ENCODE measurements at places on chromosomes 4 and X. TPM values are rescaled to one million over a fixed set of nuclear protein-coding genes. Genes with fewer than 3 reads are reported as not detected.

The ADAMTS3 gene
- not detected for total RNA-seq

The FAT4 gene
- total RNA-seq = not detected

The DOK7 gene
- not detected for total RNA-seq

The XG gene
- not detected for total RNA-seq

The PPARGC1A gene
- total RNA-seq = not detected

The TEX13C gene
- not detected for total RNA-seq

The FAT1 gene
- total RNA-seq = not detected

The SH3TC1 gene
- total RNA-seq = 90.7 TPM

The AKAP17A gene
- total RNA-seq = 209 TPM

The CT45A10 gene
- total RNA-seq = not detected

The PF4V1 gene
- not detected for total RNA-seq

- DNase-seq = peak; percentile 18
Observed at GRCh38 chr4:25792200-25792791, 70.5 kb downstream of the SEL1L3 start.

- DNase-seq = no peak
Observed at GRCh38 chr4:105710678-105711077, 2.1 kb downstream of the GSTCD start.

GRCh38 chr4:40482985-40483647 lies 146.5 kb downstream of the RBM47 start:
- DNase-seq = no peak

DNA sequence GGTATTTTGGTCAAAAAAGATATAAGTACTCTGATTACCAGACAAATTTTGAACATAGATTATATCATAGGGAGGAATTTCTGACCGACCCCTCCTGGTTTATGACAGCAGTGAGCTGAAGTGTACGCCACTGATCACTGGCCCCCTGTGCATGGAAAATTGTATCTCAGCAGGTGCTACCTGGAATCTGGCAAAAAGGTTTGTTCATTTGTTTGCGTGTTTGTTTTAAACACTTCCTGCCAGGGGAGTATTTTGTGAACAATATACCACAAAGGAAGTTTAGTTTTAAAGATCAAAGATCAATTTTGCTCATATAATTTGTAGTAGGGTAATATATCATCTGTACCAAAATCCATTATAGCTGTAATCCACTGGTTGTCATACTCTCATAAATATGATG lies 219.7 kb upstream of the TENM3 start:
- no peak for DNase-seq

DNA sequence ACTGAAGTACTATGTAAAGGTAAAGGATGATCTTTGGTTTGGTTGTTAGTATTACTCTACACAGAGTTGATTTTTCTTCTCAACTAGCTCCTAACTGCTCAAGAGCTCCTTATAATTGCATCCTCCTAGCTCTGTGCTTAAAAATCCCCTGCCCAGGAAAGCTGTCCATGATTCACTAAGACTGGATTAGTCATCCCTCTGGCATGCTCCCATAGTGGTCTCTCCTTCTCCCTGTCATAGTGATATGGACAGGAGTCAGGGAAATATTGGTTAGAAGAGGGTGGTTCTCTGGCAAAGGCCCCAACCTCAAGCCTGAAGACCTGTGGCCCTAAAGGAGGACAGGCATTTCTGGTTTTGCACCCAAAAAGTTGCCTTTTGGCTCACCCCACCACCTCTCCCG lies 242.3 kb upstream of the KCNIP4 start:
- DNase-seq = no peak

DNA sequence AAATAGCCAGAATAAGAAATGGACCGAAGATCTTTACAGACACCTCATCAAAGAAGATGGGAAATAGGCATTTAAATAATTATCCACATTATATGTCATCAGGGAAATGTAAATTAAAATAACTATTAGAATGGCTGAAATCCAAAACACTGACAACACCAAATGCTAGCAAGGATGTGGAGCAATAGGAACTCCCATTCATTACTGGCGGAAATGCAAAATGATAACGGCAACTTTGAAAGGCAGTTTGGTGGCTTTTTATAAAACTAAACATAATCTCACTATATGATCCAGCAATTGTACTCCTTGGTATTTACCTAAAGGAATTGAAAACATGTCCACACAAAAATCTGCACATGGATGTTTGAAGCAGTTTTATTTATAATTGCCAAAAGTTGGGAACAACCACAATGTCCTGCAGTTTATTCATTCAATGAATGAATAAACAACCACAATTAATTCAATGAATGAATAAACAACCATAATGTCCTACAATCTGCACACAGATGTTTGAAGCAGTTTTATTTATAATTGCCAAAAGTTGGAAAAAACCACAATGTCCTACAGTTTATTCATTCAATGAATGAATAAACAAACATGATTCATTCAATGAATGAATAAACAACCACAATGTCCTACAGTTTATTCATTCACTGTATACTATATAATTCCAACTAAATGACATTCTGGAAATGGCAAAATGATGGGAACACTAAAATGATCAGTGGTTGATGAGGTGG lies 117.6 kb upstream of the PCDH18 start:
- DNase-seq = no peak

GRCh38 chrX:48459483-48459882 lies 10.6 kb downstream of the SLC38A5 start:
- no peak for DNase-seq

DNA sequence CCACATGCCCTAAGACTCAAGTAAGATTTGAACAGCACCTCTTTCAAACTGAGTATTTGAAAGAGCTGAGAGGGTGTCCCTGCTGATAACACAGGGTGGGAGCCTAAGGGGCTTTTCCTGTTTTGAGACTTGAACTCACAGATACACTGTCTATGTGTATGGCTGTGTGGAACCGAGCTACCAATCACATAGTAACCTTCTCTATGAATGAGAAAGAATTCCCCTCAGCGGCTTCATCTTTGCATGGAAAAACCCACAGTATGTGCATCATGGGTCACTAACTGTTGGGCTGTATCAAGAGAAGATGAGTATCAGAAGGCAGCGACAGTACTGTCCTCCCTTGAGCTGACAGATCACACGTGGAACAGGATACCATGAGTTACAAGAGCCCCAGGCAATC lies 336.3 kb downstream of the AFF2 start:
- DNase-seq = no peak

GRCh38 chrX:155968326-155968661 lies 29.2 kb upstream of the IL9R start:
- DNase-seq = no peak

DNA sequence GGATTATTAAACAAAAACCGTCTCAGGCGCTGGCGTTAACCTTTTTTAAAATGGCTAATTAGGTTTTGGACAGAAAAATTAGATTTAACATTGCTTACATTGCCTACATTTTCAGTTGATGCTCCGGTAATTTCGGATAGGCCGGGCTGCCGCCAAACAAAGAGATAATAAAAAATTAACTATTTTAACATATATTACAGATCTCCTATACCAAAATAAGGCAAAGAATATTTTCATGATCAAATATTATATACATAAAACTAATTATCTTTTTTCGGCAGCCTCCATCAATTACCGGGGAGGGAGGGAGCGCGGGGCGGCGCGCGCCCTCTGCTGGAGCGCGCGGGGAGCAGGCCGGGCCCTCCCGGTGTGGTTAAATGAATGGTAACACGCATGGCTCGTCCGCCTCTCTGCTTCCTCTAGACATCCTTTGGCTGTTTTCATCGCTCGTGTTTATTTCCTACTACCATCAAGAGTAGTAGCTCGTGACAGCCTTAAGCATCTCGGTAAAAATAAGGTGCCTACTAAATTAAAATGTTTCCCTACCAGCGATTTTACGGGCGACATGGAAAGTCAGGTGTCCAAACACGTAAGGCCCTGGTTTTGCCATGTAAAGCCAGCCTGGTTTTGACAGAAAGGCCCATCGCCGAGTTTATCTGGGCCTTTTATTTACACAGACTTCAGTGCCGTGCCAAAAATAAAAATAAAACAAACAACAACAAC lies 52.4 kb upstream of the TMEM33 start:
- peak; percentile 36 for DNase-seq

- DNase-seq = no peak
Observed at GRCh38 chrX:120462370-120462769, 6.7 kb downstream of the LAMP2 start.

- DNase-seq = no peak
Observed at GRCh38 chr4:123427951-123428350, 31.4 kb downstream of the SPRY1 start.

GRCh38 chr4:100087743-100088142 lies 102.5 kb downstream of the DDIT4L start:
- no peak for DNase-seq

GRCh38 chr4:99710681-99711345 lies 53.2 kb upstream of the C4orf54 start:
- DNase-seq = no peak

GRCh38 chrX:29690061-29690460 lies 525.3 kb upstream of the MAGEB2 start:
- no peak for DNase-seq

- no peak for DNase-seq
Observed at GRCh38 chrX:13078739-13079444, 34.5 kb upstream of the FAM9C start.

DNA sequence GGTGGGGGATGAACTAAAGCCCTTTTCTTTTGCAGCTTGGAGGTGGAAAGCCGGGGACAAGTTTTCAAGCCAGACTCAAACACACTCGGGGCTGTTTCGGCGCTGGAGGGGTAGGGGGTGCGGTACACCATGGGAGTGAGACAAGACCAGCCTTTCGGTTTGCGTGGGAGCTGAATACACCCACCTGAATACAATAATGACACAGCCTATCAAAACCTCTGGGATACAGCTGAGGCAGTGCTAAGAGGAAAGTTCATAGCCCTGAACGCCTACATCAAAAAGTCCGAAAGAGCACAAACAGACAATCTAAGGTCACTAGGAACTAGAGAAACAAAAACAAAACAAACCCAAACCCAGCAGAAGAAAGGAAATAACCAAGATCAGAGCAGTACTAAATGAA lies 163.3 kb downstream of the ATRX start:
- no peak for DNase-seq

DNA sequence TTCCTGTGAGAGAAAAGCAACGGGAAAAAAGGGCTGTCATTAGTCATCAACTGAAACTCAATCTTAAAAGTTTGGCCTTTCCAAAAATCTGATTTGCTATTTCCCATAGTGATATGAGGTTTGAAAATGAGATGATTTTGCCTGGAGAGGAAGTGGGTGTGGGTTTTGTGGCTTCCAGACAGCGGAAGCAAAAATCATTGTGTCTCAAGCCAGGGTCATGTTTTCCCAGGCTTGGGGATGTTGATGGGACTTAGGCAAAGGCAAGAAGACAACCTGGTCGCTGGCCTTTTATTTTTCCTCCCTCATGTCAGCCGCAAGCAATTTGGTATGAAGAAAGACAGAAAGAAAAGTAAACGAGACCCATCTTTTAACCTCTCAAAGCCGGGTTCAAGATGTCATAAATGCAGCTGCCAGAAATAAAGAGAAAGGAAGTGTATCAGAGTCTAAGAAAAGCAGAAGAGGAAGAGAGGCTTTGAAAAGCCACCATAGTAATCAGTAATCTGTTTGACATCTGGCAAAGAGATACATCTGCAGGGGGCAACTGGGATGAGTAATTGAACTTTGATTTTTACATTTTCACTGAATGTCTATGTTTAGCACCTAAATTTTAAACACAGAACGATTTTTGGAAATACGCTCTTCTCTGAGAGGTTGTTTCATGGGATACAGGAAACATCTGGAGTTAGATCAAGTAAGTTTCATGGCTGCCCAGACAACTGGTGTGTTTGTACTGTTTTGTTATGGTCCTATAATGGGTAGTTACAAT lies 521.6 kb upstream of the SLIT2 start:
- no peak for DNase-seq

DNA sequence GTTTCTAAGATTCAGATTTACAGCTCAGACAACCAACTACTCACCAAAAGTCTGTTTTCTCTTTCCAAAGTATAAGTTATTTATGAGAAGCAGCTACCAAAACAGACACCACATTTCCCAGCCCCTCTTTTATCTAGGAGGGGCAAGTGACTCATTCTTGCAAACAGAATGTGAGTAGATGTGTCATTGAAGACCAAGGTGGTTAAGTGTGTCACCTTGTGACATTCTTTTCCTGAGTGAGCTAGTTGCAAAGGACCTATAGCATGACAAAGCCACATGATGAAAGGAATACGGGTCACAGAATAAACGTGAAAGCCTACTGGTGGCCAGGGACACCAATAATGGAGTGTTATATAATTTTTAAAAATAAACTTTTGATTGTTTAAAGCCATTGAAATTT lies 50.0 kb downstream of the SLC7A11 start:
- no peak for DNase-seq

GRCh38 chr4:113260688-113261087 lies 211.2 kb downstream of the ANK2 start:
- DNase-seq = no peak

GRCh38 chrX:16702700-16703599 lies 9.5 kb downstream of the CTPS2 start:
- no peak for DNase-seq

- no peak for DNase-seq
Observed at GRCh38 chr4:130238121-130238520, 1142.2 kb downstream of the C4orf33 start.

- DNase-seq = peak; percentile 73
Observed at GRCh38 chr4:70704215-70704930, 16.0 kb downstream of the UTP3 start.

DNA sequence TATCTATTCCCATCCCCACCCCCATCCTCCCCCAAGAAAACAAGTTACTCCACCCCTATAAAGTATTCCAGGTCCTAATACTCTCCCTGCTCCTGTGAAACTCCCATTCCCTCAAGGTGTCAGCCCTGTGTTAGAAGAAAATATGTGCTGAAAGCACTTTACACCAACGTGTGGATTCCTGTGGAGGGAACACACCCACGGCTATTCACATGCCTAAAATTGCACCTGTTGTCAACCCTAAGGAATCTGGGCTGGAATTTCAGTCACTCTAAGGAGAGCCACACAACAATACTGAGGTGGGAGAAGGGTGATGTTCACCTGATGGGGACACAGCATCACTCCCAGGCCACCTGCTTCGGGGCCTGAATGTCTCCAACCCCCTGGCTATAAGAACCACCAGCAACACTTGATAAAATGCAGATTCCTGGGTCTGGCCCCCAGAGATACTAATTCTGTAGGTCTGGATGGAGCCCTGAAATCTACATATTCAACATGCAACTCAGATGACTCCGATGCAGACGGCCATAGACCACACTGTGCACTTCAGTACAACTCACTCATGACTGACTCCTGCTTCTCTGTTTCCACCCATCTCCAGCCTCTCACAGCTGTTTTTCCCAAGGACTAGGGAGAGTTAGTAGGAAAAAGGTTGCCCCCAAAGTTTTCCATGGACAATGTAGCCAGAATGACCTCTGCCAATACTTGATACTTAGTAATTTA lies 15.8 kb downstream of the SCD5 start:
- no peak for DNase-seq

GRCh38 chrX:56228914-56229313 lies 3.2 kb upstream of the KLF8 start:
- no peak for DNase-seq

- no peak for DNase-seq
Observed at GRCh38 chr4:164613792-164614191, 140.1 kb upstream of the SMIM31 start.

DNA sequence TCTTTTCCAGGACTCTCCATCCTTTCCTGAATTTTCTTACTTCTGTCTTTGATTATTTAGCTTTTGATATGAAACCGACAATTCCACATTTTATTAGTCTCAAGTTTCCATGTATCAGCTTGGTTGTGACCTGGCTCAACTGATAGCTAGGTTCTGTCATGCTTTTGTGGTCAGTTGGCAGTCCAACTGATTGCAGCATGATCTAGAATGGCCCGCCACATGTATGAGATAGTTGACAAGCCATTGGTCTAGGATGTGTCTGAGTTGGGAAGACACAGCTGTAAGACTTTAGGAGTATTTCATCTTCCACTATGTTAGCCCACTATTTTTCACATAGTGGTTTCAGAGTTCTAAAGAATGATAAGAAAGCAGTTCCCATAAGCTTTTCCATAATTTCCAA lies 117.5 kb upstream of the GRID2 start:
- DNase-seq = no peak

Data from CD8-positive, alpha-beta T cell (primary cell).